Placental pericyte (primary cell): ENCODE measurements at places on chromosomes 13 and 19. TPM values are rescaled to one million over a fixed set of nuclear protein-coding genes. Genes with fewer than 3 reads are reported as not detected.

Gene ZNF627
- total RNA-seq, result 14.7 and 15.2 TPM in 2 replicates

Gene ZNF283
- total RNA-seq, result 6.6 and 12.5 TPM in 2 replicates

Gene ZNF563
- 0.22 and 0.43 TPM in 2 replicates for total RNA-seq

Gene SELENOV
- total RNA-seq, result not detected in 2 replicates

Gene GPX4
- total RNA-seq, result 150 and 588 TPM in 2 replicates

Gene ZNF235
- total RNA-seq, result 2.2 and 3.6 TPM in 2 replicates

Gene XAB2
- 44.6 and 47.8 TPM in 2 replicates for total RNA-seq

Gene ZNF208
- not detected in 2 replicates for total RNA-seq

Gene BEST2
- total RNA-seq, result not detected in 2 replicates

Gene ZNF575
- total RNA-seq, result 0.14 and 0.44 TPM in 2 replicates
